ENCODE measurements at places on chromosomes 1 and 21.

DNA sequence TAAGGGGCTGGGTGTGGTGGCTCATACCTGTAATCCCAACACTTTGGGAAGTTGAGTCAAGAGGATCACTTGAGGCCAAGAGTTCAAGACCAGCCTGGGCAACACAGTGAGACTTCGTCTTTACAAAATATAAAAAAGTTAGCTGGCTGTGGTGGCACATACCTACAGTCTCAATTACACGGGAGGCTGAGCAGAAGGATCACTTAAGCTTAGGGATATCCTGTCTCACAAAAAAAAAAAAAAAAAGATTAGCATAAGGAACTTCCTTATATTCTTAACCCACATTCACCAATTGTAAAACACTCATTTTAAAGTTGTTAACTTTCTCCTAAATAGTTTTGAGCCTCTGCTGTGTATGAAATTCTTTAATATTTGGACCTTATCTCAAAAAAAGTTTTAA, 53.1 kb downstream of the ABCD3 start:
- H3K4me1 ChIP-seq = no peaks in the 10 kb centered on the region
- H3K36me3 ChIP-seq = peaks cover 48% of the 10 kb centered on the region
- DNase-seq = no peak

- H3K4me3 ChIP-seq = no peak overlapping the region
- no peaks in the 10 kb centered on the region for H3K4me1 ChIP-seq
- no peak overlapping the region for H3K27ac ChIP-seq
- H3K36me3 ChIP-seq = no peaks in the 10 kb centered on the region
- no peak for DNase-seq
- no peaks in the 10 kb centered on the region for H3K27me3 ChIP-seq
These were observed 195.2 kb downstream of the PBX1 start for GRCh38 chr1:164754088-164754600.

DNA sequence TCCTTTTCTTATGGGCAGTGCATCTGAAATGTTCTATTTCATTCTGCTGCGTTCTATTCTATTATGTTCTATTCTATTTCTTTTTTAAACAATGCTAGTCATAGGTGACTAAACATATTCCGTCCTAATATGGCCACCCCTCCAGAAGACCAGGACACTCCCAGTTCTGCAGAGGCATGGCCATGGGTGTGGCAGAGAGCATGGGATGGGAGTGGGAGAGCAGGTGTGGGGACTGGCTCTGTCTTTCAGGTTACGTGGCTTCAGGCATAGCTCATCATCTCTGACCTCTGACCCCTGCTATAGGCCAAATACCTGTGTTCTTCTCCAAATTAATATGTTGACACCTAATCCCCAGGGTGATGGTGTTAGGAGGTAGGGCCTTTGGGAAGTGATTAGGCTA, 33.4 kb upstream of the TLR5 start:
- H3K4me1 ChIP-seq = no peaks in the 10 kb centered on the region
- H3K4me3 ChIP-seq = no peak overlapping the region
- no peaks in the 10 kb centered on the region for H3K27me3 ChIP-seq

DNA sequence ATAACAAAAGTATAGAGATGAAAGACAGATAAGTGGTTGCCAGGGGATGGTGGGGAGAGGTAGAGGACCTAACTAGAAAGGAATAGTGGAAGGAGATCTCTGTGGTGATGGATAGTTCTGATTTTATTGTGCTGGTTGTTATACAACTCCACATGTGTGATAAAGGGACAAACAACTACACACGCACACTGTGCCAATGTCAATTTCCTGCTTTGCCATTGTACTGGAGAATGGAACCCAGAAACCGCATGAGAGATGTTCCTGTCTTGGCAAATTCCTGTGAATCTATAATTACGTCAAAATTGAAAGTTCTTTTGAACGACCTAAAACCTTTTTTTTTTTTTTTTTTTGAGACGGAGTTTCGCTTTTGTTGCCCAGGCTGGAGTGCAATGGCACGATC, 11.0 kb downstream of the TNFRSF9 start:
- H3K27ac ChIP-seq = no peak overlapping the region
- no peaks in the 10 kb centered on the region for H3K36me3 ChIP-seq
- no peak overlapping the region for H3K4me3 ChIP-seq
- no peaks in the 10 kb centered on the region for H3K4me1 ChIP-seq

DNA sequence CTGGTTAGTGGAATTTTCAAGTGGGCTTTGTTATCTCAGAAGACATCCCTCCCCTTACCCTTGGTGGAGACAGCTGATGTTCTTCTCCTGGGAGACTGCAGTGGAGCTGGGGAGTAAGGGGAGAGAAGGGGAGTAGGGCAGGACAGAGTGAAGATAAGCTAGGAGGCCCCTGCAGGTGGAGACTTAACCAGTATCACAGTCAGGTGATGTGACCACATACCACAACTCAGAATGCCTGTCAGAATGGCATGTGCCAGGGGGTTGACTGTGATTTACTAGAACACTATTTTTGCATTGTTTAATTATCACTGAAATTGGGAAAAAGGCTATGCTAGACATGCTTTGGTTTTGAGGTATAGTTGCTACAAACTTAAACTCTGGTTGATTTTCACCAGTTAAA, 124.6 kb downstream of the NRDC start:
- DNase-seq = no peak
- H3K4me3 ChIP-seq = no peak overlapping the region
- no peak overlapping the region for H3K27ac ChIP-seq
- peaks cover 9% of the 10 kb centered on the region for H3K36me3 ChIP-seq
- H3K4me1 ChIP-seq = no peaks in the 10 kb centered on the region
- H3K27me3 ChIP-seq = no peaks in the 10 kb centered on the region

DNA sequence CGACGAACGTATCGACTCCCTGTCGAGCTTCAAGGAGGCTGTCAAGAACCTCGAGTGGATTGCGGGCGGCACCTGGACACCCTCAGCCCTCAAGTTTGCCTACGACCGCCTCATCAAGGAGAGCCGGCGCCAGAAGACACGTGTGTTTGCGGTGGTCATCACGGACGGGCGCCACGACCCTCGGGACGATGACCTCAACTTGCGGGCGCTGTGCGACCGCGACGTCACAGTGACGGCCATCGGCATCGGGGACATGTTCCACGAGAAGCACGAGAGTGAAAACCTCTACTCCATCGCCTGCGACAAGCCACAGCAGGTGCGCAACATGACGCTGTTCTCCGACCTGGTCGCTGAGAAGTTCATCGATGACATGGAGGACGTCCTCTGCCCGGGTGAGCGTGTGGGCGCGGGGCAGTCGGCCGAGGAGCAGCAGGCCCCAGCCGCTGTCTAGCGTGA, 28.0 kb downstream of the COL6A2 start:
- no peak overlapping the region for H3K4me3 ChIP-seq
- H3K36me3 ChIP-seq = no peaks in the 10 kb centered on the region
- DNase-seq = no peak
- no peak overlapping the region for H3K27ac ChIP-seq
- H3K27me3 ChIP-seq = no peaks in the 10 kb centered on the region

GRCh38 chr1:160414881-160415280, 14.5 kb downstream of the VANGL2 start:
- H3K27me3 ChIP-seq = no peaks in the 10 kb centered on the region

DNA sequence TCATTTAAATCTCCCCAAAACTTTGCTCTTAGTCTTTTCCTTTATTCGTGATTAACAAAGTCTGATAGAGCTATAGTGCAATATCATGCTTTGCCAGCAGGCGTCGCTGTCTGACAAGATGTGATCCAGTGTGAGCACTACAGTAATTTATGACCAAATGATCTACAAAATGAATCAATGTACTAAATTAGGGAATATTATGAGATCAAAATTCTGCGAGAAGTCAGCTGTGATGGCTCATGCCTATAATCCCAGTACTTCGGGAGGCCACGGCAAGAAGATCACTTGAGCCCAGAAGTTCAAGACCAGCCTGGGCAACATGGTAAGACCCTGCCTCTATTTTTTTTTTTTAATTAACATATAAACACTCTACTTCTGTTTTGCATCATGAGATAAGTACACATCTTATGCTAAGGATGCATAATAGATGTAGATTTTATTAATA, 3.6 kb upstream of the SPSB1 start:
- no peaks in the 10 kb centered on the region for H3K27me3 ChIP-seq
- H3K4me1 ChIP-seq = peaks cover 4% of the 10 kb centered on the region
- H3K27ac ChIP-seq = no peak overlapping the region
- H3K36me3 ChIP-seq = no peaks in the 10 kb centered on the region
- DNase-seq = peak; percentile 58
- H3K4me3 ChIP-seq = no peak overlapping the region

Data from neuronal stem cell (in vitro differentiated cells).